Posterior cingulate gyrus (tissue), 11 donors: ENCODE measurements at places on chromosomes 6 and 20.

DNA sequence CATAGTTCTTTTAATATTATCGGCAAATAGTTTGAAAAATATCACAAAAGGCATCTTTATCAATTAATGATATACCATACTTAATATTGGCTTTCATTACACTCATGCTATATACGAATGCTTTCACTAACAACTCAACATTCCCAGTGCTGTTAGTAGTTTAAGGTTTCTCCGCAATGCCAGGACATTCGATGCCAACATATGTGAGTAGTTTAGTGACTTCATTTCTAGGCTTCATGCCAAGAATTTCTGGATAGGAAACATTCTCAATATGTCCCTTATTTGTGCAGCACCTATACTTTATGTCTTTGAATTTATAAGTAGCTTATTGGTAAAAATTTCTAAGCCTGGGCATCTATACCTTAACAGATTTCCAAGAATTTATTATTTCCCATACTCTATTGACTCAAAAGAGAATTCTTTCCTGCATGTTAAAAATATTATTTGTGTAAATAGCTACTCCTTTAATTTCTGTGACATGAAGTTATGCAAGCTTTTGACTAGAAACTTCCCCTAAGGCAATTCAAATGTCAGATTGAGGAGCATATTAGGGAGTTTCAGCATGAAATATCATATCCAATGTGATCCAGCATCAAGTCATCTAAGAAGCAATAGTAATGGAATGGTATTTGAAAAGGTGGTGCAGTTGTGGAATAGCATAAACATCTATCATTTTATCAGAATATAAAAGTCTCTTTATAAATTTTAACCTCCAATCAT is 236.0 kb upstream of the STXBP5 start:
- no peak for DNase-seq

- no peak for DNase-seq
These were observed 73.2 kb downstream of the AHI1 start for GRCh38 chr6:135424385-135424784.

GRCh38 chr6:119760046-119760445 is 410.5 kb upstream of the MAN1A1 start:
- DNase-seq = no peak

- no peak for DNase-seq
These were observed 22.1 kb downstream of the ADGRF5 start for GRCh38 chr6:46899659-46900058.

- DNase-seq = no peak
These were observed 155.2 kb downstream of the TFAP2A start for GRCh38 chr6:10259671-10260070.

DNA sequence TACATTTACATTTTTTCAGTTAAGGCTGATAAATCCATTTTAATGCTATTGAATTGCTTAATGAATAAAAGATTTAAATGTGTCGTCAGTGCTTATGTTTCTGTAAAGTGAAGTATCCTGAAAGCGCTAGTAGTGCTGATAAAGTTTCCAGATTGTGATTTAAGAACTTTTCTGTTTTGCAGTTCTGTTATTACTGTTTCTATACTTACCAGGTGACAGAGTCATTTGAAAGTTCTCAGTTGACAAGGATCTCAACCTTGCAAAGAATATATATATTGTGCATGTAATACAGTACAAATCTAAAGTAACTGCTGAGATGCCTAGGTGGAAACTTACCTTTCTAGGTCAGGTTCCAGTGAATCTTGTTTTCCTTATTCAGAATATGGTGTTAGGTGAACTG is 201.8 kb downstream of the ARID1B start:
- no peak for DNase-seq

DNA sequence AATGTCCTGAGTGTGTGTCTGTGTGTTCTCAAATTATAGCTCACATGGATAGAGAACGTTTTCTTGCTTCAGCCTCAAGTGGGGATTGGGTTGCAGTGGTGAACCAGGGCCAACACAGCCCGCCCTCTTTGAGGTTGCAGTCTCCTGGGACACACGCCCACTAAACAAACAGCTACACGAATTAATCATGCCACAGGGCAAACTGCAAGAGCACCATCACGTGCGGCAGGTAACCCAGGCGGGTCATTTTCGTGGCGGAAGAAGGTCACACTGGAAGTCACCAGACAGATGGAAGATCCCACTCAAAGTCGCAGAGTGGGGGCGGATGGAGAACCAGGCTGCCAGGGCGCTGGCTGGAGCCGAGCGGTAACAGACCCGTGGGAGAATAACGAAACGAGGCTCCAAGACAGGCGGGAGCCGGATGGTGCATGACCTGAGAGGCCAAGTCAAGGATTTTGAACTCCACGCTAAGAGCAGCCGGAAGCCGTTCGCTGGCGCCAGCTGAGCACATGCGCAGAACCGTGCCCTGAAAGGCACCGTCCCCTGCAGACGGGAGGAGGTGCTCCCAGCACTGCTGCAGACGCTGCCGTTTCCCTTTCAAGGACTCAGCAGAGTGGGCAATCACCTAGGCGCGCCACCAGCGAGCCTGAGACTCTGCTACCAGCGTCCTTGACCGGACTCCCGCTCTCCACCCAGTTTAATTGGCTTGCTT is 10.7 kb downstream of the DLL1 start:
- peak; percentile 43 for DNase-seq

DNA sequence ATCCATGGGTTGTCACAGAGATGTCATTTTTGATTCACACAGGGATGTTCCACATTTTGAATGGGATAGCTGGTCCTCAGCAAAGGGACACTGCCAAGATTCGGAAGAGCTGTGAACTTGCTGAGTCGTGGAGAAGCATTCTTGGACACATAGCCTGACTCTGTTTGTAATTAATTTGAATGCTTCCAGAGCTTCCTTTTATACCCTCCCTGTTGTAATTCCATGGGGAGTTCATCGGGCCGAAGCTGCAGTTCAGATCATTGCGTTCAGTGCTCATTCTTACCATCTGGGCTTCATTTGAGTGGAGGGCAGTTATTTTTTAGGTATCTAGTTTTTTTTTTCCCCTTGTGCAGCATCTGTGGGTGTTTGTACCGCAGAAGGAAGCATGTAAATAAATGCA is 126.5 kb downstream of the SLC24A3 start:
- DNase-seq = no peak

- DNase-seq = no peak
These were observed 117.2 kb upstream of the BACH2 start for GRCh38 chr6:90413867-90414266.

DNA sequence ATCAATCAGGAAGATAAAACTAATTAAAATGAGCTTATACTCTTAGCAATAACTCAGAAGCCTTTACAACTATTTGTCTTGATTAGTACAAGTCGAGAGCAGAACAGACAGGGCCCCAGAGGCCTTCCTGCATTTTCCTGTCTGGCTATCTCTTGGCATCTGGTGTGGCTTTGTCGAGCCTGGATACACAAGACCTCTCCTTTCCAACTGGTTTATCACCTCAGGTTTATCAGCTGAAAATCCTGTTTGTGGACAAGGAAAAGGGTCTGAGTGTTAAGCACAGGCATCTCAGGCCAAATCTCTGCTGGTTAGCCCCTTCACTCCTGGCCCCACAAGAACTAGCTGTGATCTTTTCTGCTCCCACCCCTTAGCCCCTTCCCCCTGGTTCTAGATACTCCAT is 32.6 kb downstream of the BAK1 start:
- DNase-seq = peak; percentile 2

- no peak for DNase-seq
These were observed 77.6 kb upstream of the FYN start for GRCh38 chr6:111950661-111951496.

DNA sequence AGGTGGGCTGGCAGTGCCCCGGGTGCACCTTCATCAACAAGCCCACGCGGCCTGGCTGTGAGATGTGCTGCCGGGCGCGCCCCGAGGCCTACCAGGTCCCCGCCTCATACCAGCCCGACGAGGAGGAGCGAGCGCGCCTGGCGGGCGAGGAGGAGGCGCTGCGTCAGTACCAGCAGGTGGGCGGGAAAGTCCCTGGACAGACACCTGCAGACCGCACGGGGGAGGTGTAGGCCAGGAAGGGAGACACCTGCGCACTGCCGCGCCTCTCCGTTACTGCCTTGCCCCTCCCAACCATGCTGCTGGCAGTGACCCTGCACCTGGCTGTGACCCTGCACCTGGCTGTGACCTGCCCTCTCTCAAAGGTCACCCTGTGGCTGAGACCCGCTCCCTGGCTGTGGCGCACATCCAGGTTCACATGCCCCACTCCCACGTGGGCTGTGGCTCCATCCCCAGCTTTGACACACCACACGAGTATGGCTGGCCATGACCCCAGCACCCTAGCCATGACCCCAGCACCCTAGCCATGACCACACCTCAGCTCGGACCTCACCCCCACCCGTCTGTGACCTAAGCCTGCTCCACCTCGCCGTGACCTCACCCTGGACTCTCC is 11.6 kb downstream of the RBCK1 start:
- DNase-seq = no peak

- DNase-seq = no peak
These were observed 85.3 kb upstream of the AKAP12 start for GRCh38 chr6:151154418-151154817.

DNA sequence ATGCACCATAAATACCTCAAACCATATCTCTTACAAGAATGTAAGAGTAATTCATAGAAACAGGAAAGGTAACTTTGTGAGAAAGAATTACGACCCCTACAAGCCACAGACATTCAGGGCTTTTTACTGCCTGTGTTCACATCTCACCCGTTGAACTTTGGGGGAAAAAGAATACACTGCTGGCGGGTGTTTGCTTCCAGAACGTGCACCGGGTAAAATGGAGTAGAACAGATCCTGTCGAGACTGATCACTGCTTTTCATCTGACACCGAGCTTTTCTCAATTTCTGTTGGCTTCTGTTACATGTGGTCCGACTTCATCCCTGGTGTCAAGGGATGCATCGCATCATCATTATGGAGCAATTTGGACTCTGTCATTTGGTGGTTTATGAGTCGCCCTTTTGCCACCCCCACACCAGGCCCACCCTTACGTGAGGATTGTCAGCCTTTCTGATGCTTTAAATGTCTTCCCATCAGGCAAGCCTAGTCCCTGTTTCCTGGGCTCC is 219.2 kb upstream of the ZFP64 start:
- no peak for DNase-seq

GRCh38 chr20:20037960-20038359 is 14.3 kb downstream of the CRNKL1 start:
- no peak for DNase-seq

DNA sequence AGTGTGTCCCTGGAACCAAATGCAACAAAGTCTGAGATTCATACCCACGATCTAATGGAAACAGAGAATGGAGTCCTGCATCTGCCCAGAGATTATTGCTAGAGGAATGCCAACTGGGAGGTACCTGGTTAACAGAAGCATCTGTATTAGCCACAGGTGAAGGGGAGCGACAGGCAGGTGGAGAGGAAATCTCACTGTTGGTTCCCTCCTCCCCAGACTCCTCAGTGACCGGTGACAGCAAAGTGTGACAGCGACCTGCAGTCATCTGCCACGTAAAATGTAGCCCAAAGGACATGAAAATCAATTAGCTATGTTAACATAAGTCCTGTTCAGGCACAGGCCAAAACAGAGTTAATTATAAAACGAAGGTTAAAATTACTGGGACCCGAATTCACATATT is 336.6 kb downstream of the SYNE1 start:
- no peak for DNase-seq

DNA sequence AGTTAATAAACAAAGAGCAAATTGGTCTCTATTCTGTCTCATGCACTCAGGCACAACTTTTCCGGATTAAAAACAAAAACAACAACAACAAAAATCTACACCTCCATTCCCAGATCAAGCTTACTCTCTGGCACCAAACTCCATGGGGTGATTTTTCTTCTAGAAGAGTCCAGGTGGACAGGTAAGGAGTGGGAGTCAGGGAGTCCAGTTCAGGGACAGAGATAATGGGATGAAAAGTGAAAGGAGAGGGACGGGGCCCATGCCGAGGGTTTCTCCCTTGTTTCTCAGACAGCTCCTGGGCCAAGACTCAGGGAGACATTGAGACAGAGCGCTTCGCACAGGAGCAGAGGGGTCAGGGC is 437 bp upstream of the HLA-A start:
- no peak for DNase-seq

GRCh38 chr6:147395158-147395557 is 113.3 kb upstream of the SAMD5 start:
- no peak for DNase-seq

- no peak for DNase-seq
These were observed 929.3 kb upstream of the MAN1A1 start for GRCh38 chr6:120278689-120279396.

DNA sequence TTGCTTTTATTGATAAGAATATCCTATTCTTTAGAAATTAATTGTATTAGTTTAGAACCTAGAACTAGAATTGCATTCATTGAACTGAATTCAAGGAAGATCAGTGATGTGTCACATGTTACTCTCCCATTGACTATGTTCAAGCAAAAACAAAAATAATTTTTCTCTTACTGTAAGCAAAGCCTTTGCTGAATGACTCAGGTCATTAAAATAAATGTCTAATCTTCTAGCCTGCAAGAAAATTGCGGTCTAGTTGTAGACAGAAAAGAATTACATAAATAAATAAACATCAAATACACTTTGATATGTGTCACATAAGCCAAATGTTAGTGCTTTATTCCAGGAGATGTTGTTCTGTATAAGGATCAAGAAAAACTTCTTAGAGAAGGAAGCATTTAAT is 387.9 kb downstream of the ADGRB3 start:
- DNase-seq = no peak

DNA sequence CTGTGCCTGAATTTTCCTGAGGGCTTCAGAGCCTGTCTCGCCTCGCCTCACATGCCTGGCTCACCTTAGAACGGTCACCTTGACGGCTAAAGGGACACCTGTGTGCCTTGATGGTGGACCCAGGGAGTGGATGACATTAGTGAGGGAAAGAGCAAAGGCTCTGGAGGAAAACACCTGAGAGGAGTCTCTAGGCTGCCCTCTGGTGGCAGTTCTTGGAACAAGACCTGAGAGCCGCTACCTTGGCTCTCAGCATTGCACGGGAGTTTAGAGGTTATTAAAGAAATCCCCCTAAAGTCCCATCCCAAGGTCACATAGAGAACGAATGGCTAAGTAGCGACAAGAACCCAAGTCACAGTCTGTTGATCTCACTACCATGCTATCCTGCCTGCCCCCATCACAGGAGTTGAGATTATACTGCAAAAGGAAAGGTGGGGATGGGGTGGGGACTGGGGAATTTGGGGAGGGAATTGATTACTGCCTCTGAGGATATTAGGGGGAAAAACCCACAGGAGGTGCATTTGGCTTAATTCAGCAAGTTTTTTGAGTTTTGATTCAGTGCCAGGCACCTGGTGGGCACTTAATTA is 7.9 kb upstream of the CDSN start:
- DNase-seq = peak; percentile 52

DNA sequence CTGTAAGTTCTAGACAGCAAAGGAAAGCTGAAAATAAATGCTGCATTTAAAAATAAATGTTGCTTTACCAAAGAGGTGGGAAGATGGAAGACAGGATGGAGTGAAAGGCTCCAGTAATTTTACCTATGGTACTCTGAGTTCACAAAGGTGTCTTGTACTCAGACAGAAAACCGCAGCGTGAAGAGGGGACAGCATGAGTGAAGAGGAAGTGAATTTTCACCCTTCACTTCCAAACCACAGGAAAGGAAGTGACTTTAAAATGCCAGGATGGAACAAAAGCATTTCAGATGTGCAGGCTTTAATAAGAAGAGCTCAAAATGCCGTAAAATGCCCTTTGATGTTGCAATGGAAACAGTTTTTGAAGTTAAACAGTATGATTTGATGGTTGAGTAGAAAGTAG is 91.2 kb upstream of the TINAG start:
- no peak for DNase-seq
